A673 (cell line): ENCODE measurements at places on chromosomes 4 and X. TPM values are rescaled to one million over a fixed set of nuclear protein-coding genes. Genes with fewer than 3 reads are reported as not detected.

The NAT8L gene
- total RNA-seq = 2.5 and 3.4 TPM in 2 replicates

The MUC7 gene
- total RNA-seq = not detected in 2 replicates

The ANAPC4 gene
- 37.9 and 42.8 TPM in 2 replicates for total RNA-seq

The RPS6KA6 gene
- not detected in 2 replicates for total RNA-seq

The PABPC1L2B gene
- total RNA-seq = not detected in 2 replicates

The YIPF6 gene
- 36.8 and 38.7 TPM in 2 replicates for total RNA-seq

The FDCSP gene
- total RNA-seq = not detected in 2 replicates

The MAGEC2 gene
- total RNA-seq = not detected in 2 replicates

The CPE gene
- 27.2 and 32.7 TPM in 2 replicates for total RNA-seq

The FAM236D gene
- total RNA-seq = not detected in 2 replicates

The SAGE1 gene
- total RNA-seq = not detected in 2 replicates

The SHROOM4 gene
- total RNA-seq = 7.0 and 7.2 TPM in 2 replicates

The C4orf51 gene
- not detected in 2 replicates for total RNA-seq

The TRO gene
- total RNA-seq = 24.3 and 28.2 TPM in 2 replicates

The CCKAR gene
- total RNA-seq = not detected in 2 replicates

The CD38 gene
- total RNA-seq = not detected in 2 replicates

GRCh38 chr4:187547316-187547715, 448.3 kb upstream of the ZFP42 start:
- H3K4me3 ChIP-seq = no peak overlapping the region
- peaks cover 34% of the 10 kb centered on the region for H3K27me3 ChIP-seq

DNA sequence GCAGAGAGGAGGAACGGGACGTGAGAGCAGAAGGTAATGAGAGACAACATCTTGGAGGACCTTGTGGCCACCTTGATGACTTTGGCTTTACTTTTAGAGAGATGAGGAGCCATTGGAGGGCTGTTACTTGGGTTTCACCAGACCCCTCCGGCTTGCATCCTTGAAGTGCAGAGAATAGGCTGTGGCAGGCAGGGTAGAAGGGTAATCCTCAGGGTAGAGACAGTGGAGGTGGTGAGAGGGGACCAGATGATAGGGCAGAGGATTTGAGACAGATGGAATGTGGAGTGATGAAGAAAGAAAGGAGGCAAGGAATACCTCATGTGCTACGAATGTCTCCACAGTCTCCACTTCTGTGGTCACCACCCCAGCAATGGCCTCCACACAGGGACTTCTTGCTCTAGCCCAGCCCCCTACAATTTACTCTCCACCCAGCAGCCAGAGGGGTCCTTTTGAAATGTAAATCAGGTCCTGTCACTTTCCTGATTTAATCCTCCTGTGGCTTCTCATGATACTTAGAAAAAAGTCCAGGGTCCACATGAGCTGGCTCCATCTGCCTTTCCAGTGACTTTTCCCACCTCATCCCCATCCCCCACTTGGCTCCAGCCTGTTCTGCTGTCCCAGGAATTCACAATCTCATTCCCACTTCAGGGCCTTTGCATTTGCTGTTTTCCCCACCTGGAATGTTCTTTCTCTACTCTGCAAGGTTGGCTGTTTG, 115.0 kb downstream of the PJA1 start:
- H3K27ac ChIP-seq = no peak overlapping the region
- DNase-seq = no peak
- H3K36me3 ChIP-seq = no peaks in the 10 kb centered on the region
- H3K4me1 ChIP-seq = no peaks in the 10 kb centered on the region
- no peaks in the 10 kb centered on the region for H3K27me3 ChIP-seq
- no peak overlapping the region for H3K4me3 ChIP-seq

- no peaks in the 10 kb centered on the region for H3K27me3 ChIP-seq
- no peak for DNase-seq
- no peak overlapping the region for H3K27ac ChIP-seq
- no peaks in the 10 kb centered on the region for H3K4me1 ChIP-seq
Observed at GRCh38 chrX:41705680-41706374, 17.1 kb downstream of the GPR34 start.

- H3K27ac ChIP-seq = no peak overlapping the region
- DNase-seq = no peak
- H3K4me1 ChIP-seq = no peaks in the 10 kb centered on the region
- H3K4me3 ChIP-seq = no peak overlapping the region
- no peaks in the 10 kb centered on the region for H3K27me3 ChIP-seq
Observed at GRCh38 chrX:124895947-124896346, 423.7 kb upstream of the TEX13C start.

DNA sequence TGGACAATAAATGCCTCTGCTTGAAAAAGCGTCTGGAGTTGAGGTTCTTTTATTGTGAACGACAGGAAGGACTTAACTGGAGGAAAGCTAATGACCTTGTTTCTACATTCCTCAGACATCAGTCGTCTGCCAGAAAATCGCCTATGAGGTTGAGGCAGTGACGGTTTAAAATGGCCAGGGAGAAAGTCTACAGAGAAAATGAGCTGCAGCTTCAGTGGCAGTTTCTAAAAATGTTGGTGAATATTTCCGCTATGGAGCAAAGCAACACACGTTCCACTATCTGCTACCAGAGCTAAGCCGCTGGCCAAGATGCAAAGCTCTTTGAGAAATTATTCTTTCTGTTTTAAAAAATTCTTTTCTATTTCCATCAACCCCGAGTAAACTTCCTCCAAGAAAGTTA, 116.9 kb upstream of the GALNT7 start:
- H3K27ac ChIP-seq = no peak overlapping the region
- H3K4me1 ChIP-seq = peaks cover 25% of the 10 kb centered on the region
- no peaks in the 10 kb centered on the region for H3K36me3 ChIP-seq
- H3K4me3 ChIP-seq = no peak overlapping the region
- peak; percentile 60 for DNase-seq

DNA sequence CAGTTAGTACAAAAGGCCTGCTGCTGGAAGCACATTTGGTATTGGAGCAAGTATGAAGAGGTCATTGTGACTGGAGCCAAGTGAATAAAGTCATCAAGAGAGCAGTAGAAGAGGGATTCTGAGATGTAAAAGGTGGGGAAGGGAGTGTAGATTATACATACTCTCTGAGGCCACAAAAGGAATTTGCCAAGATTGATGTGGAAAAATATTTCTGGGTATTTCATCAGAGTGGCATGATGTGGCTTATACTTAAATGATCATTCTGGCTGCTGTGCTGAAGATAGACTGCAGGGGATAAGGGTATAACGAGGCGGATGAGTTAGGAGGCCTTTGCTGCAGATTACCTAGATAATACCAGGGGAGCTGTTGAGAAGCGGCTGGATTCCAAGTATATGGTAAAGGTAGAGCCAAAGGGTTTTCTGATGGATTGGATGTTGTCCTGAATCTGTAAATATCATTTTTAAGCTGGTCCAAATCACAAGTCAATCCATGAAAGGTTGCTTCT, 231.8 kb upstream of the AGA start:
- H3K27ac ChIP-seq = no peak overlapping the region
- no peaks in the 10 kb centered on the region for H3K4me1 ChIP-seq
- H3K4me3 ChIP-seq = no peak overlapping the region

- H3K4me3 ChIP-seq = no peak overlapping the region
- no peak for DNase-seq
- no peak overlapping the region for H3K27ac ChIP-seq
- H3K27me3 ChIP-seq = no peaks in the 10 kb centered on the region
Observed at GRCh38 chr4:42425146-42426065, 28.1 kb downstream of the SHISA3 start.

GRCh38 chrX:119636419-119636818, 30.2 kb upstream of the NKRF start:
- H3K4me1 ChIP-seq = no peaks in the 10 kb centered on the region
- DNase-seq = no peak
- H3K27me3 ChIP-seq = no peaks in the 10 kb centered on the region

- no peaks in the 10 kb centered on the region for H3K4me1 ChIP-seq
- H3K27ac ChIP-seq = no peak overlapping the region
- DNase-seq = no peak
- H3K4me3 ChIP-seq = no peak overlapping the region
- H3K36me3 ChIP-seq = no peaks in the 10 kb centered on the region
Observed at GRCh38 chr4:81997313-81997712, 376.5 kb downstream of the HNRNPD start.

DNA sequence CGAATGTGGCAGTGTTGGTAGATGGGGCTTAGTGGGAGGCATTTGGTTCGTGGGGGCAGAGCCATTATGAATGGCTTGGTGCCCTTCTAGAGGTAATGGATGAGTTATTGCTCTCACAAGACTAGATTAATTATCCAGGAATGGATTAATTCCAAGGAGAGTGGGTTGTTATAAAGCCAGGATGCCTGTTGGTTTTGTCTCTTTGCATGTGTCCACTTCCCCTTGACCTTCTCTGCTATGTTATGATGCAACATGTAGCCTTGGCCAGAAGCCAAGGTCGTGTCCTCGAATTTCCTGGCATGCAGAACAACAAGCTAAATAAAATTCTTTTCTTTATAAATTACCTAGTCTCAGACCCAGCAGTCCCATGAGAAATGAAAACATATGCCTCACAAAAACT, 111.2 kb upstream of the PLS3 start:
- H3K4me1 ChIP-seq = no peaks in the 10 kb centered on the region
- H3K27ac ChIP-seq = no peak overlapping the region
- peaks cover 3% of the 10 kb centered on the region for H3K27me3 ChIP-seq
- no peak for DNase-seq
- no peak overlapping the region for H3K4me3 ChIP-seq

- peaks cover 68% of the 10 kb centered on the region for H3K27me3 ChIP-seq
- H3K27ac ChIP-seq = no peak within 1 kb of the TSS
- H3K4me3 ChIP-seq = peak within 1 kb of the TSS; percentile 7
- DNase-seq = peak; percentile 41
Observed at GRCh38 chrX:28586981-28587551, at the start of gene IL1RAPL1. Gene IL1RAPL1, plus strand, starts transcription at chrX:28587446.

- DNase-seq = no peak
- no peak overlapping the region for H3K27ac ChIP-seq
- H3K4me1 ChIP-seq = no peaks in the 10 kb centered on the region
- H3K4me3 ChIP-seq = no peak overlapping the region
Observed at GRCh38 chr4:113943863-113944262, 35.6 kb downstream of the ARSJ start.

DNA sequence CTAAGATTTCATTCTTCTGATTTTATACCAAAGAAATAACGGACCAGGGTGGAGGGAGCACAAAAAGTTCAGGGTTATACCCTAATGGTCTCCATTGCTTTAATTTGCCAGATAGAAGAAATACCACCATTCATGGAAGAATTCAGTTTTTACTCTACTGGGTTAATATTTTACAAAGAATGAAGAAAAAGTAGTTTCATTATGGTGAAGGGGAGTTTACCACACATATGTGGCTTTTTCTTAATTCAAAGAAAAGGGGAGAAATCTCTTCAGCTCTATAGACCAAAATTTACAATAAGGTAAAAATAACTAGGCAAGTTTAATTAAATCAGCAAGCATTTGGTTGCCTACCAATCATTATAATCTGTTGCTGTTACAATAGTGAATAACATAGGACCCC, 37.6 kb downstream of the CASK start:
- no peaks in the 10 kb centered on the region for H3K4me1 ChIP-seq
- H3K27ac ChIP-seq = no peak overlapping the region
- no peak overlapping the region for H3K4me3 ChIP-seq
- DNase-seq = no peak

GRCh38 chrX:9019151-9019550, 14.8 kb downstream of the FAM9B start:
- no peaks in the 10 kb centered on the region for H3K27me3 ChIP-seq
- no peaks in the 10 kb centered on the region for H3K4me1 ChIP-seq
- no peak for DNase-seq
- no peaks in the 10 kb centered on the region for H3K36me3 ChIP-seq
- no peak overlapping the region for H3K27ac ChIP-seq

DNA sequence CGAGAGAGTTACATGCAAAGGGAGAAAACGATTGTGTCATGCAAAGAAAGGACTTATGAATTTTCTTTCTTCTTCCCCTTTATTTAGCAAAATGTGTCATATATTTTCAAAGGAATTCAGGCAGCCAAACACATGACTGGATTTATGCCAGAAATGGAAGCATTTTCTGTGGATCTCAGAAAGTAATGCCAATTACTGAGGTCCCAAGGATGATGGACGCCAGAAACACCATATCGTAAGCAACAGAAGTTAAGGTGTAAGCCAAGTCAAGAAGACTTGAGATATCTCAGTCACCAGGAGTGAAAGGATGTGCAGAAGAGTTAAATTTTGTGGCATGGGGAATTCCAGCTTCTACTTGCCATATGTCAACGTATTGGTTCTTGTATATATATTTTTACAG, 255.1 kb downstream of the GBA3 start:
- no peak for DNase-seq
- no peaks in the 10 kb centered on the region for H3K36me3 ChIP-seq
- no peaks in the 10 kb centered on the region for H3K4me1 ChIP-seq
- H3K4me3 ChIP-seq = no peak overlapping the region
- H3K27ac ChIP-seq = no peak overlapping the region
- no peaks in the 10 kb centered on the region for H3K27me3 ChIP-seq

- H3K27ac ChIP-seq = no peak overlapping the region
- H3K27me3 ChIP-seq = no peaks in the 10 kb centered on the region
- H3K4me3 ChIP-seq = no peak overlapping the region
- no peak for DNase-seq
- H3K36me3 ChIP-seq = no peaks in the 10 kb centered on the region
- peaks cover 13% of the 10 kb centered on the region for H3K4me1 ChIP-seq
Observed at GRCh38 chr4:110621839-110622751, 782 bp downstream of the PITX2 start.

GRCh38 chrX:3143043-3143799, 102.0 kb downstream of the ARSF start:
- no peaks in the 10 kb centered on the region for H3K4me1 ChIP-seq
- no peak overlapping the region for H3K4me3 ChIP-seq
- no peaks in the 10 kb centered on the region for H3K36me3 ChIP-seq
- H3K27ac ChIP-seq = no peak overlapping the region
- peaks cover 27% of the 10 kb centered on the region for H3K27me3 ChIP-seq

DNA sequence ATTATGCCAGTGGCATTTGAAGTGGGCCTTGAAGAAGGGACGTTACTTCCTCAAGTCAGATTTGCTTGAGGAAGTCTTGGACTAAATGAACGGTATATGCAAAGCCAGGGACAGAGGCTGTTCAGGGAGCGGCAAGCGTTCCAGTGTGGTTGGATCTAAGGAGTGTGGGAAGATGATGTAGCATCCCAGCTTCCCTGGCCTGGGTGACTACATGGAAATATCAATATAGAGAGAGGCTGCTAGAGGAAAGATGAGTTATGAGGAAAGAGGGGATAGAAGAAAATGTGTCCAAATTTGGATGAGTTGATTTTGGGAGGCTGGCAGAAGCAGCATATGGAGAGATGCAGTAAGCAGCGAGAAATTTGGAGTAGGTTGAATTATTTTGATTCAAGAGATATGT, 432.5 kb upstream of the TENM3 start:
- H3K27ac ChIP-seq = no peak overlapping the region
- H3K4me1 ChIP-seq = no peaks in the 10 kb centered on the region
- no peak for DNase-seq
- no peaks in the 10 kb centered on the region for H3K36me3 ChIP-seq
